Cerebellar nuclear complex (tissue), 1 donor: ENCODE measurements at places on chromosomes 12 and 14.

DNA sequence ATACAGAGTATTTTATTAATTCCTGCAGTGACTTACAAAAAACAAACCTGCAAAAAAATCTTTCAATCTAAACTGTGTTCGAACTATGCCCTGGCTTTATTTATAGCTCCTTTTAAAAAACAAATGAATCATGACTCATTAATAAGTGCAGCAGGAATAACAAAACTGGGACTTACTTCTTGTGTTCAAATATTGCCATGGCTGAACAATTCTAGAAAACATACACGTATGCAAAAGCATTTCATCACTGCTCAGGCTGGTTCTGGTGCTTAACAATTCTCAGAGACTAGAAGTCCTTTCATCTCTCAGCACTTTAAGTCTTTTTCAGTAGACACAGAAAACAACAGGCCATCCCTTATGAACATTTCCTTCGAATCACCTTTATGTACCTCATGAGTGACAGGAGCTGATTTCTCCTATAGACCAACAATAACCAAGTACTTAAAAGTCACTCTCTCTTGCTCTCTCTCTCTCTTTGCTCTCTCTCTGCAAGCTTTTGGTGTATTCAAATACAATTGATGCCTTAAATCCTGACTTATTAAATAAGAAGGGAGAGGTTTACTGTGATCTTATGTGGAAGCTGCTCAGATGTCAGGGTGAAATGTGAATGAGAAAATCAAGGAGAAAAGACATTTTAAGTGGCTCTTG lies 268.8 kb downstream of the TTC8 start:
- no peak for DNase-seq

- DNase-seq, result no peak
Observed at GRCh38 chr12:58412461-58413060, 471.2 kb downstream of the ATP23 start.

DNA sequence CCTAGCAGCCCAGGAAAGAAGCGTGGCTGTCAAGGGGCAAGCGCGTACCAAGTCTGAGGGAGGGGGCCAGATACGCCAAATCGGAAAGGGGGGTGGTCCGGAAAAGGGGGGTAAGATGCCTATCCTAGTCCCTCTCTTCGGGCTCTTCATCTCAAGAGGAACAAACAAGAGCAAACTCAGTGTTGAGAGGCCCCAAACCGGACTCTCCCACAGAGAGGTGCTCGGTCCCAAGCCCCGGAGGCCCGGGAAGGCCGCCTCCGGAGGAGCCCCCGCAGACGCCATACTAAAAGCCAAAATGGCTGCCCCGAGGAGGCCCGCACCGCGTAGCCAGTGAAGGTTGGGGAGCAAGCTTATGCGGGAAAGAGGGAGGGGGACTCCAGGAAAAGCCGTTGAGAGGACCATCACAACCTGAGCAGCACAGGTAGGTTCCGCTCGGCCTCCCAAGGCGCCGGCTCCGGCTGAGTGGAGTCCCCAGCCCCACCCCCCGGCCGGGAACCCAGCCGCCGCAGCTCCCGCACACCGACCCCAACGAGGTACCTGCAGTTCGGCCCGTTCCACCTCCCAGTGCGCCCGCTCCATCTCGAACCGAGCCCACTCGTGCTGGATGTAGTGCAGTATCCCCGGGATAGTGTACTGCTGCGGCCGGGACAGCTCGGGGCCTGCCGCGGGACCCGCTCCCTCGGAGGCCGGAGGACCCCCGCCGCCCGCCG lies at the start of gene AP4S1:
AP4S1 (plus strand) TSS at position 283 of the 710 bp plus-strand sequence. CDS start 40,548 bp downstream, outside the sequence.
- DNase-seq, result no peak

GRCh38 chr12:51059086-51059485 lies 11.0 kb downstream of the LETMD1 start:
- DNase-seq, result no peak

- no peak for DNase-seq
Observed at GRCh38 chr14:38280081-38280480, 24.2 kb upstream of the CLEC14A start.

DNA sequence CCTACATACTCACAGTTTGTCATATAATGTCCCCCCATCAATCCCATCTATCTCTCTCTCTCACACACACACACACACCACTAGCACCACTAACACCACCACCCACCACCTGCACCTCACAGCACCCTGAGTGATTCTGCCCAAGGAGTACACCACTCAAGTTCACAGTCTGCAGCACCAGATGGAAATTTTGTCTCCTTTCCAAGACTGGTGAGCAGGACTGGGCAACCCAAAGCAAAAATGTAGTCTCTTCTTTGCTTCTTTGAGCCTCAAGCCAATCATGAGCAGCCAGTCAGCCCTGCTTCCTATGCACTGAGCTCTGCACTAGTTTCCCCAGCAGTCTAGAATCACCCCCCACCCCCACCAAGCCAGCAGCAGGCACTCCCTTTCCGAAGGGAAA lies 15.0 kb upstream of the ARMH4 start:
- DNase-seq, result peak; percentile 60

- no peak for DNase-seq
Observed at GRCh38 chr12:105850103-105850968, 288.4 kb downstream of the NUAK1 start.

DNA sequence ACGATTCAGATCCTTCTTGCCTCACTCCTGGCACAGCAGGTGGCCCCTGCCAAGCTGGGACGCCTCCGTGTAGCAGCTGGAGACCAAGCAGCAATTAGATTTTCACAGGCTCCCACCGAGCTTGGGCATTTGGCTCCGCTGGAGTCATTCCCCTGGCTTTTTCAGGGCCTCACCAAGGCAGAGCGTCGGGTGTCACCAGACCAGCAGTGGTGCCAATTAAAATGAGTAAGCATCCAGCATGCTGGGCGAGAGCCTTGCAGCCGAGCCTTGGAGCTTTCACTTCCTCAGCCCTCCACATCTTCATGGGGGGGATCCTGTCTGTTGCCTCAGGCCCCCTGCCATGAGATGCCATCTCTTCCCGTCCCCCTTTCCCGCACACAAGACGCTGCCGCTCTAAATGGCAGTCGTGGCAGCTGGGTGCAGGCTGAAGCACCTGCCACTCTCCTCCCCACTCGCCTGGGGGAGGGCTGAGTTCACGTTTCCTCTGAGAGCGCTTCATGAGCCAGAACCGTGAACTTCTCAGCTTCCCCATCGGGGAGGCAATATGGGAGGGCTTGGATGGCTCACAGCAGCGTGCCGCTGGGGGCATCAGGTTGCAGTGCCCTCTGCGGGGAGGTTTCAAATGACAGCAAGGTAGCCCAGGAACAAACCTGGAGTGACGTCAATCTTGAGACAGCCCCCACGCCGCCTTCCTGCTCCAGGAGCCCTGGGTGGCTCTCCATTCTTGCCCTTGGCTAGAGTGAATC lies 11.7 kb downstream of the TPCN1 start:
- DNase-seq, result no peak

DNA sequence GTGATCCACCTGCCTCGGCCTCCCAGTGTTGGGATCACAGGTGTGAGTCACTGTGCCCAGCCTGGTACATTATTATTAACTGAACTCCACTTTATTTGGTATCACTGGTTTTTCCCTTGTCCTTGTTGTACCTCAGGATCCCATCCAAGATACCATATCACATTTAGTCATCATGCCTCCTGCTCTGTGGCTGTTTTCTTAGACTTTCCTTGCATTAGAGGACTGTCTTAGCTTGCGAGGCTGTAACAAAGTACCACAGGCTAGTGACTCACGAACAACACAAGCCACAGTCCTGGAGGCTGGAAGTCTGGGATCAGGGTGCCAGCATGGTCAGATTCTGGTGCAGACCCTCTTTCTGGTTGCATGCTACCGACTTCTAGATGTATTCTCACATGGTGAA lies 12.2 kb downstream of the KLC1 start:
- DNase-seq, result no peak

GRCh38 chr12:106106061-106106566 lies 32.6 kb downstream of the NUAK1 start:
- no peak for DNase-seq

GRCh38 chr14:94346841-94347240 lies 23.7 kb upstream of the SERPINA6 start:
- DNase-seq, result no peak
